Jurkat, Clone E6-1 (cell line): ENCODE measurements at places on chromosomes 7 and 10.

- no peak for DNase-seq
Measured at GRCh38 chr7:99004781-99005500, 126.6 kb downstream of the TRRAP start.

GRCh38 chr10:29876008-29876555 lies 183.3 kb downstream of the JCAD start:
- no peak for DNase-seq

DNA sequence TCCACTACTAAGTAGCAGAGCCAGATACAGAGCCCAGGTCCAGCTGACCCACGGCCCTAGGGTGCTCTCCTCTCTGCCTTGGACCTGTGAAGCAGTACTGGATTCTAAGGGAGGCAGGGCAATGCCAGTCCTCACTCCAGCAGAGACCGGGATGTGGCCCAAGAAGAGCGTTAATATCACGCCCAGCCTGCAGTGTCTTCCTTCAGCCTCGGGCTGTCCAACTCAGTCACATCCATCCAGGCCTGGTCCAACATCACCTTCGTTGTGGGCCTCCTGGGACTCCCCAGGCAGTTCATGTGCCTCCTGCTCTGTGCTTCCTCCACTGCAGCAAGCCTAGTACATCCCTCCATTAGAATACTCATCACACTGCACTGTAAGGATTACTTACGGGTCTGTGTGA lies 114.5 kb downstream of the GRID1 start:
- DNase-seq, result no peak

- no peak for DNase-seq
Measured at GRCh38 chr10:6309816-6310215, 107.1 kb downstream of the PFKFB3 start.

DNA sequence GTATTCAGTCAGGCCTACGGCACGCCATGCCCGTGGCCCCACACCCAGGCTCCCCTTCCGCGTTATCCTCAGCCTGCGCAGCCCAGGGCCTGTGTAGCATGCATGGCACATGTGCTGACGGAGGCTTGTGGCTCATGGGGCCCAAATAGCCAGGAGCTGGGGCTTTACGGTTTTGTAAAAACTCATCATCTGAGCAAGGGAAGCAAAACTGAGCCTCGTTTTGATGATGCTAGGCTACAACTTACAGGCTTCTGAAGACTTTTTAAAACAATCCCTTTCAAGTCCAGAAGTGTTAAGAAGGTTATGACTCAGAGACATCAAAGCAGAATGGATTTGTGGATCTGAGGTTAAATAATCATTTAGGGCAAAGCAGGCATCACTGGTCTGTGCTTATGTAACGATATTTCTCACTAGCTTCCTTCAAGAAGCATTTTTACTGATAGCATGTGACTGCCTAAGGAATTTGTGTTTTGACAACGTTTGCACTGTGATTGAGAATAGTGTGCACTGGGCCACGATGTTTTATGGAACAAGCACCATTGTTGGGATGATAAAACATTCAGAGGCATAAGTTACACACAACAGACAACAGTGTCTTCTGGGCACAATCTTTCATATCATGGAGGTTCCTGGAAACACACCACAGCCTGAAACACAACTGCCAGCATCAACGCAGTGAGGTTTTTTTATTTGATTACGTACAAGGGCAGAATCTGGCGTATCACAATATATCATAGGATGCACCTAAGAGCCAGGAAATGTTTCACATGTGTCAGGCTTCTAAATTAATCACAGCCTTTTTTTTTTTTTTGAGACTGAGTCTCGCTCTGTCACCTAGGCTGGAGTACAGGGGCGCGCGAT lies 274.3 kb downstream of the CCDC3 start:
- DNase-seq, result peak; percentile 25

DNA sequence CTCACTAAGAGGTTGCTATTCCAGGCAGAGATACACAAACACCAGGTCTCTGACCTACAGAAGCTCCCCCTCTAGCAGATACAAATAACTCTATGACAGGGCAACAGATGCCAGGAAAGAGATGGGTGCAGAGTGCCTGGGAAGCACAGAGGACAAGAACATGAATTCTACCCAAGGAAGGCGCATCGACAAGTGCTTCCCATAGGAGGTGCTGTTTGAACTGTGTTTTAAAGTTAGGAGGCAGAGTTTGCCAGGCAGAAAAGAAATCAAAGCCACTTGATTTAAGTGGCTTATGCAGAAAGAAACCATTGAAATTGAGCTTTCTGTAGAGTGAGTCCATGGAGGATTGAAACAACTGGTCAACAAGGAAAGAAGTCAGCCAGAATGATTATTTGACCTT lies 35.3 kb upstream of the EGR2 start:
- peak; percentile 15 for DNase-seq

GRCh38 chr10:125141150-125141859 lies 19.1 kb downstream of the CTBP2 start:
- no peak for DNase-seq

DNA sequence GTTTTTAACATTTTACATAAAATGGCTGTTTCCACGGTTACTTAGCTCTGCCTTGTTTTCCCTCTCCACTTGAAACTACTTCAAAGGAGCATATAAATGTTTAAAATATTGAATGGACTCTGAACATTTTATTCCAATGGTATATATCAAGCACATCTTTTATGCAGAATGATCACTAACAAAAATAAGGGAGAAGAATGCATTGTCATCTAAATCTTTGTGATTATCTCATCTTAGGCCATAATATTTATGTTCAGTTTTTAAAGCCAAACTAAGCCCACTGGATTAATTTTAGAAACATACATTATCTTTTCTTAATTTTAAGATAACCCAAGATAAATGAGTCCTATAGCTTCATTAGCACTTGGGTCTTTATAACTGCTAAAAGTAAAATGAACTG lies 13.4 kb upstream of the EBLN1 start:
- DNase-seq, result no peak

- no peak for DNase-seq
Measured at GRCh38 chr10:107614939-107615685, 450.6 kb upstream of the SORCS1 start.

- peak; percentile 16 for DNase-seq
Measured at GRCh38 chr7:99731638-99732374, 3.2 kb downstream of the CYP3A7 start.

- no peak for DNase-seq
Measured at GRCh38 chr10:63430999-63431356, 34.8 kb downstream of the JMJD1C start.

DNA sequence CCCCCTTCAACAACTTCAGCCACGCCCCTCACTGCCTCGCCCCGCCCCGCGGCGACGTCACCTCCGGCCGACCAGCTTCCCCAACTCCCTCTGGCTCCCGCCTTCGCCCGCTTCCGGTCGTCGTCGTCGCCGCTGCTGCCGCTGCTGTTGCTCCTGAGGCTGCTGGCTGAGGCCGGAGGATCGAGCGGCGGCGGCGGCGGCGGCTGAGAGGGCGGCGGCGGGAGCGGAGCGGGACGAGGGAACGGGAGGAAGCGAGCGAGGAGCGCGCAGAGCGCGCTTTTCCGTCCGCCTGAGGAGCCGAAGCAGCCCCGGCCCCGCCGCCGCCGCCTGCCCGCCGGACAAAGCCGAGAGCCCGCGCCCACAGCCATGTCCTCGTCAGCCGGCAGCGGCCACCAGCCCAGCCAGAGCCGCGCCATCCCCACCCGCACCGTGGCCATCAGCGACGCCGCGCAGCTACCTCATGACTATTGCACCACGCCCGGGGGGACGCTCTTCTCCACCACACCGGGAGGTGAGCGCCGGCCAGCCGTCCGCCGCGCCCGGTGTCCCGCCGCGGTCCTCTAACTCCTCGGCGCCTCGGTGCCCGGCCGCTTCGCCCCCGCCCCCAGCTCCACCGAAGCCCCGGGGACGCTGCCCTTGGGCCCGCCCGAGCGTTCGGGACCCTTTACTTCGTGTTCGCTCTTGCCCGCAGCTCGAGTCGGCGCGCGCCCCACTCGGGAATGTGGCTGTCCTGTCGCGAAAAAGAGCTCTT lies at the start of gene EIF4EBP2:
Gene EIF4EBP2, plus strand, starts transcription at position 110 of the 751 bp plus-strand sequence. Its CDS starts 257 bp downstream, at position 367.
- peak; percentile 93 for DNase-seq

DNA sequence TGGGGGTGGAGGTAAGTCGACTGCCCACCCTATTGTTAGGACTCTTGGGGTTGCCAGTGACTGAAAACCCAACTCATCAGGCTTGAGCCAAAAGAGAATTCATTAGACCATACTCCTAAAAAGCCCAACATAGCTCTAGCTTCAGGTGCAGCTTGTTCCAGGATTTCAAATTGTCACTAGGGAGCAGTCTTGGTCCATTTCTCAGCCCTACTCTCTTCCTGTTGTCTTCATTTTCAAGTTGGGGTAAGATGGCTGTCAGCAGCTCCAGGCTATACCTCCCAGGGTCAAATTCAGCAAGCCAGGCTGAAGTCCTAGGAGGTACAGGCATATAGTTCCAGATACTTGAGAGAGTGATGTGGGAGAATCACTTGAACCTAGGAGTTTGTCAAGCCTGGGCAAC lies 14.9 kb upstream of the COL13A1 start:
- DNase-seq, result peak; percentile 70

GRCh38 chr10:54067361-54067760 lies 733.7 kb downstream of the PCDH15 start:
- no peak for DNase-seq

DNA sequence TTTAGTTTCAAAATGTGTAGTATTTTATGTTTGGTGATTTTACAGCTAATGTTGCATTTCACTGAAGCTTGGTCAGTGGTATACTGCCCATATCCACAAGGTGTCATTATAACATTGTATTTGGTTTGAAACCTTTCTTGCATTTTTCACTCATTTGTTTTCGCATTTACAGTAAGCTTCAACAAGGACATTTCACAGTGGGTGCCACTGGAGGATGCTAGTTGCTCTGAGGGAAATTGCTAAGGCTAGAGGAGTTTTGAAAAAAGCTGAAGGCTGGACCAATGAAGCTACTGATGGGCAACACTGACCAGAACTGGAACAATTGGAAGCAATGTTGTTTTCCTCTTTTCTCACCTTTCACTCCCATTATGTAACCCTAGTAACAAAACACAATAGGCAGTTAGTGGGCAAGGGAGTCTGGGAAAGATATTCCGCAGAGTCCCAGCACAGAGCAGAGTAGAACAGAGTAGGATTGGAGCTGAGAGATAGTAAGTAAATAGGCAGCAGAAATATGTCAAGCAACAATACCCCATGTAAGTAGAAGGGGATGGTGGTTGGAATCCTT lies 23.6 kb upstream of the SRI start:
- DNase-seq, result peak; percentile 17

DNA sequence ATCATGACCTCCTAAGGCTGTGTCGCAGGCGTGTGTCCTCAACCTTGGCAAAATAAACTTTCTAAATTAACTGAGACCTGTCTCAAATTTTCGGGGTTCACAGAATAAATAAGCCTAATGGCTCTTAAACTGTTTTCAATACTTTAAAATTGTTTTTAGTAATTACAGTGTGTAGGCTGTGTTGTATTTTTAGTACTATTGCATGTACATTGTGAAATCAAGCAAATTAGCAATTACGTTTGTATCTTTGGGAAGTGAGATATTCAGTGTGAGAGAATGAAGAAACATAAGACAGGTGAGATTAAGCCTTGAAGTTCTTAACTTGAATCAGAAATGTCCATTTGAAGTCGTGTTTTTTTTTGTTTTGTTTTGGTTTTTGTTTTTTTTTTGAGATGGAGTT lies 4.8 kb upstream of the AKR1B10 start:
- no peak for DNase-seq

DNA sequence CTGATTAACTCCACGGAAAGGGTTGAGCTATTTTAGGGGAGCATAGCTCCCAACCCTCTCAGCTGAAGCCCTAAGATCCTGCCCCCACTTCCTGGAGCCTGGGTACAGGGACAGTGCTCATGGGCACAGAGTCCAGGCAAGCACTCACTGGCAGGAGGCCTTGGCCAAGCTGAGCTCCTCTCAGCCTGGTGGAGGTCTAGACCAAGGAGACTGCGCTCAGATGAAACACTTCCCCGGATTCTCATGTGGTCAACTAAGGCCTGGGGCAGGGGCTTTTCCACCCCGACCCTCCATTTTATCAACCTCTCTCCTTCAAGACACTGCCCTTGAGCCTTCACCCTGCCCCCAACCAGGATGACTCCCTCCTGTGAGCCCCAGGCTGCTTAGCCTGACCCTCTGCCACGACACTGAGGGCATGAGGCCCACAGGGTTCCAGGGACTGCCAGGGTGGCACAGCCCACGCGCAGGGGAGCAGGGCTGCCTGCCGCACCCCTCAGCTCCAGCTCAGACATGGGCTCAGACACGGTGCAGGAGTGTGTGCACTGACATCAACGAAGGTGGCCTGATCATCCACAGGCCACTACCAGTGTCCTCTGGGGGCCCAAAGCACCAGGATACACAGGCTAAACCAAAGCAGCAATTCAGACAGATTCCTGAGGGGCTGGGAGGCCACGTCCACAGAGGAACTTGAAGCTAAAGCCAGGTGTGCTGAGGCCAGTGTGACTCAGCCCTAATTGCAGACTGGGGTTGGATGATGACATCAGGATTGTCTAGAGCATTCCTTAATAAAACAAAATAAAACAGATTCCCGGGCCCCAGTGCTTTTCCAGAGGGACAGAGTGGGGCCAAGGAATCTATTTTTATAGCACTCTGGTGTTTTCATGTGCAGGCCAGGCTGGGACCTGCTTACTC lies 18.8 kb downstream of the CHAT start:
- no peak for DNase-seq

DNA sequence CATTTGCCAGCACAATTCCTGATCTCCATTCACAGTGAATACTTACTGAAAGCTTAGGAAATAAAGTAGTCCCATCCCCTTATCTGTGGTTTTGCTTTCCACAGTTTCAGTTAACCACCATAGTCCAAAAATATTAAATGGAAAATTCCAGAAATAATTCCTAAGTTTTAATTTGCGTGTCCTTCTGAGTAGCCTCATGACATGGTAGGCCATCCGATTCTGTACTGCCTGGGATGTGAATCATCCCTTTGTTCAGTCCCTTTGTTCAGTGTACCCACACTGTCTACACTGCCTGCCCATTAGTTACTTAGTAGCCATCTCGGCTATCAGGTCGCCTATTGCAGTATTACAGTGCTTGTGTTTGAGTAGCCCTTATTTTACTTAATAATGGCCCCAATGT lies 14.2 kb downstream of the RAB11FIP2 start:
- DNase-seq, result no peak

DNA sequence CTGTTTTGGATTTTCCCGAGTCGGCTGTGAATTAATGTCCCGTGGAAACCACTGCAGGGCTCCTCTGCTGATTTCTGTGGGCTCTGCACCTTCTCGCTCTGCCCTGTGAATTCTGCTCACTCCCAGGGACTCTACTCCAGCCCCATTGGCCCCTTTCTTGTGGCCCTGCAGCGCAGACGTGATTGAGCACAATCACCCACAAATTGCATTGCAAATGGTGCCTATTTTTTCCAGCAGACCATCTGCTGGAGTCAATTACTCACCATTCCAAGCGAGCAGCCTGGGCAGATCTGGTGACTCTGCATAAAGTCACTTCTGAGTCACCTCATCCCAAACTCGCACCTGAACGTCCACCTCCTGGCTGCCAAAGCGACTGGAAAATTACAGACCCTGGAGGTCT lies 235.8 kb downstream of the PAXIP1 start:
- no peak for DNase-seq
